Left colon (tissue), 2 donors: ENCODE measurements at places on chromosomes 7 and 10. TPM values are rescaled to one million over a fixed set of nuclear protein-coding genes. Genes with fewer than 3 reads are reported as not detected.

GRCh38 chr10:96501985-96502384, 11.7 kb downstream of the TLL2 start:
- DNase-seq = no peak

DNA sequence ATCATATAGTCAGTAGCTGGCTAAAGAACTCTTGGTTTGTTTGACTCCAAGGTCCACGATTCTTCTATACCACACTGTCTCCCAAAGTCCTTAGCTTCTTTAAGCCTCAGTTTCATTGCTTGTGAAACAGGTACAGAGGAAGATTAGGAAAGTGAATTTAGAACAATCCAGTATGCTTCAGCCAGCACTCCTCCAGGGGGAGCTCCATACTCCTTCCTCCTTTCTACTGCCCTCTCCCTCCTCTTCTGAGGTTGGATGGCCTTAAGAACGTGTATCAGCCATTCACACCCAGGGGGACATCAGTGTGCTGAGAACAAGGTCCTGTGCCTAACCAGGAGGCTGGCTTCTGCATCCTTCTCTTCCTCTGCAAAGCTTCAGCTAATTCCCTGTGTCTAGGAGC, 54.8 kb upstream of the CALD1 start:
- no peak for DNase-seq

DNA sequence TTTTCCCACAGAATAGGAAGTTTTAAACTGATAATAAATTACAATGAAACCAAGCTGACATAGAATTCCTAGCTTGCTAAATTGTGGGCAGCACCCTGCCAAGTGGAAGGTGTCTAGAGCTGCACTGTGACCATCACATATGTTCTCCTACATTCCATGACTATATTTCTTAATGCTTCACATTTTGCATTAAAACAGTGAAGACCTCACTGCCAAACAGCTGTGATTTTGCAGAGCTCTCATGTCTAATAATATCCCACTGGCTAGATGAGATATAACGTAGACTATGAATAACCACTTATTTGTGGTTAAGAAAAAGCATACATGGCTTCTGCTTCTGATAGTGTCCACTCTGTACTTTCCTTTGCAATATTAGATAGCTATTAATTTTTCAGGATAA, 228.3 kb upstream of the TEX47 start:
- no peak for DNase-seq

DNA sequence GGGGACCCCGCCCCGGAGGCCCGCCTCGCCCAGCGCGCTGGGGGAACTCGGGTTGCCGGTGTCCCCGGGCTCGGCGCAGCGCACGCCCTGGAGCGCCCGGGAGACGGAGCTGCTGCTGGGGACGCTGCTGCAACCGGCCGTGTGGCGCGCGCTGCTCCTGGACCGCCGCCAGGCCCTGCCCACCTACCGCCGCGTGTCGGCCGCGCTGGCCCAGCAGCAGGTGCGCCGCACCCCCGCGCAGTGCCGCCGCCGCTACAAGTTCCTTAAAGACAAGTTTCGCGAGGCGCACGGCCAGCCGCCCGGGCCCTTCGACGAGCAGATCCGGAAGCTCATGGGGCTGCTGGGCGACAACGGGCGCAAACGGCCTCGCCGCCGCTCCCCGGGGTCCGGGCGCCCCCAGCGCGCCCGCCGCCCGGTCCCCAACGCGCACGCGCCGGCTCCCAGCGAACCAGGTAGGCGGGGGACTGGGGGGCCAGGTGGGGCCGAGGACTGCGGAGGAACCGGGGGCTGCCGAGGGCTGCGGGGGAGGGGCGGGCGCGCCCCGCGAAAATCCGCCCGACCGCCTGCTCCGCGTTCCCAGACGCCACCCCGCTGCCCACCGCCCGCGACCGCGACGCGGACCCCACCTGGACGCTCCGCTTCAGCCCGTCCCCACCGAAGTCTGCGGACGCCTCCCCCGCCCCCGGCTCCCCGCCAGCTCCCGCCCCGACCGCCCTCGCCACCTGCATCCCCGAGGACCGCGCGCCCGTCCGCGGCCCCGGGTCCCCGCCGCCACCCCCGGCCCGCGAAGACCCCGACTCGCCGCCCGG, 574 bp downstream of the UTF1 start:
- DNase-seq = no peak

DNA sequence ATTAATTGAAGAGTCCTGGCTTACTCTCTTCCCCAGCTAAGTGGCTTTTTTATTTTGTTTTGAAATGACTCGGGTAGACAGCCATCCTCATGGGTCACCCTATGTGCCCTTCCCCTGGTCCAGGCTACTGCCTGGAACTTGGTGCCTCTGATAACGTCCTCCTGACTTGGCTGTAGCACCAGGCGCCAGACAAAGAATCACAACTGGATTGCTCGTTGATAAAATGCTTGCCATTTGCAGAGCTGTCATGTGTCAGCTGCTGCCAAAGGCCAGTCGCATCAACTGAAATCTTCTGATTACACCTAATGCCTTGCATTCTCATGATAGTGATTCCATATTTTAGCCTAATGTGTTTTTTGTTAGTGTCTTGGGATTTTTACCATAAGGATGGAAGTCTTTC, 27.4 kb upstream of the ABLIM1 start:
- no peak for DNase-seq

- DNase-seq = peak; percentile 62
Measured at GRCh38 chr7:143882020-143882603, 19.9 kb downstream of the TCAF1 start.

DNA sequence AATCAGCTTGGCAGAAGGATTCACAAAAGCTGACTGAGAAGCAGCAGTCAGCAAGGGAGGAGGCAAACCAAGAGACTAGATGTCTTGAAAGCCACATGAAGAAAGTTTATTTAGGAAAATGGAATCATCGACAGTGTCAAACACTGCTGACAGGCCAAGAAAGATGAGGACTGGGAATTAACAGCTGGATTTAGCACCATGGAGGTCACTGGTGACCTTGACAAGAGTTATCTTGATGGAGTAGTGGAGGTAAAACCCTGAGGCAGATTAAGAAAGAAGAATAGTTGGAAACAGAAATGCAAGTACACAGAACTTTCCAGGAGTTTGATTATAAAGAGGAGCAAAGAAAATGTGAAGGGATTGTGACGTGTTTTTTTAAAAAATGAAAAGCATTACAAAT, 51.5 kb downstream of the LMBR1 start:
- no peak for DNase-seq

- peak; percentile 83 for DNase-seq
Measured at GRCh38 chr10:127872871-127873600, 19.7 kb downstream of the CLRN3 start.

GRCh38 chr10:56881218-56881617, 520.2 kb upstream of the ZWINT start:
- no peak for DNase-seq

DNA sequence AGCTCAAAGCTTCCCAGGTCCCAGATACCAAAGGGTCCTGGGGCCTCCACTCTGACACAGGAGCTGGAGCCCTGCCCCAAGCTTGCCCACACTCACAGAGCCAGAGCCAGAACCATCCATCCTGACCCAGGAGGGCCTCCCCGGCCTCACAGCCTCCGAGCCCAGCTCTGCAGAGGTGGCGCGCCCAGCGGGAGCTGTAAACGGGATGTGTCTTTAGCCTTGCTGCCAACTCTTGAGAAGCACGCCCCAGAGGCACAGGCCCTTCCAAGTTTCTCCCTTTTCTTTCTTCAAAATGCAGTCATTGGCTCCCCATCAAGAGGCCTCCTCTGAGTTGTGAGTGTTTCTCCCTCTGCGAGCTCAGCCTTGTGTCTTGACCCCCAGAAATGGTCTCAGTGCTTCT, 75.0 kb downstream of the PDGFA start:
- DNase-seq = no peak

DNA sequence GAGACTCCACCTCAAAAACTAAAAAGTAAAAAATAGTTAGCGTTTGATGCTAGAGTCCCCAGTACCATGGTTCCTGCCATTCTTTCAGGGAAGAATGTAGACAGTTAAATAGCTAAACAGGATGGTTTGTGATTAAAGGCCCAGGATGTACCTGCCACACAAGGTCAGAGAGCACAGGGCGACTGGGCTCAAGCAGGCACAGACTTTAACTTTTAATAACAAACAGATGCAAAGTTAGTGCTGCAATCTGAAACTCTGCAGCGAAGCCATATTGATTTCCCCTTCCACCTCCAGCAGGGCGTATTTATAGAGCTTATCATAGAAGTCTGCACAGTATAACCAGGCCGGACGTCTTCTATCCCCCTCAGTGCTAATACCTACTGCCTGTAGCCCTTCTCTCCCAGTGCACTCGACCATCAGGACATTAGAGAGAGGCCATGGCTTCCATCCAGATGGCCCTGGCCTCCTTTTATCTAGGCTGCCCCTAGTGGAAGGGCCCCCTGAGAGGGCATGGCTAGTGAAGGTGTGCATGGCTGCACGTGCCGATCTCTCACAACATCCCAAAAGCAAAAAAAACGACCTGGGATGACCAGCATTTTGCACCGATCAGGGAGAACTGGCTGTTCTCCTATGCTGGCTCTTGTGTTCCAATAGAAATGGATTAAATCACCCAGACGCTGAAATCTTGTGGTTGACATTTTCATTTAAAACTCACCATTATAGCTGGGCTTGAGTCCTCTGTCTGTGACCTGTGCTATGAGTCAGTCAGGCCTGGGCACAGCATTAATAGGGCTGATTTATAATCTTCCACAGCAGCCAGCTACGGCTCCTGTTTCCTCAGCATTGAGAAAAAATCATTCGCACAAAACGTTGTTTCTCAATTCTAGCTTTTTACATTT, 7.6 kb upstream of the BAG3 start:
- no peak for DNase-seq

GRCh38 chr7:40077849-40078248, 56.6 kb downstream of the MPLKIP start:
- no peak for DNase-seq

DNA sequence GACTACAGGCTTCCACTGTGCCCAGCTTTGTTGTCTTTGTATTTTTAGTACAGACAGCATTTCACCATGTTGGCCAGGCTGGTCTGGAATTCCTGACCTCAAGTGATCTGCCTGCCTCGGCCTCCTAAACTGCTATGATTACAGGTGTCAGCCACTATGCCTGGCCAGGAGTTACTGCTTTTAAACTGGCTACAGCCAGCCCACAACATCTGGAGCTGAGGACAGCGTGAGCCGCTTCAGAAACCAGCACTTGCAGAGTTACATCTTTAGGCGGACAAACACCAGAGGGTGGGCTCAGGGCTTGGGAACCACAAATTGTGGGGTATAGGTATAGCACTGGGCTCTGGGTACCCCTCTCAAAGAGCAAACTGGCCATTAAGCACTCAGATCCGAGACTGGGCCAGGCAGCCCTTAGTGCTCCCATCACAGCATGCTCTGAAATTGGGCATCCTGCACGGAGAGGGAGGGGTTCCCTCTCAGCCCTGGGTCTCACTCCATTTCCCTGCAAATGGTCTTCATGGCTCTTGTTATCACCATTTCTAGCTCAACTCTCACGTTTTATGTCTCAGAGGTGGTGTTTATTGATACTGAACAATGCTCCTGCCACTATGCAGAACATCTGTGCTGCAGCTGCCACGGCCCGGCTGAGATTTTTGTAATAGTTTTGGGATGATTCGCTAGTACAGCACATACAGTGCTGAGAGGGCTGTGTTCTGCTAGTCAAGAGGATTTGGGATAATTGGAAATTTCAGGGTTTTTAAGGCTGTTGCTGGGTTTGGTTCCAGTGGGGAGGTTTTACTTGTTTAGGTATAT, 146.4 kb upstream of the LYZL2 start:
- no peak for DNase-seq

DNA sequence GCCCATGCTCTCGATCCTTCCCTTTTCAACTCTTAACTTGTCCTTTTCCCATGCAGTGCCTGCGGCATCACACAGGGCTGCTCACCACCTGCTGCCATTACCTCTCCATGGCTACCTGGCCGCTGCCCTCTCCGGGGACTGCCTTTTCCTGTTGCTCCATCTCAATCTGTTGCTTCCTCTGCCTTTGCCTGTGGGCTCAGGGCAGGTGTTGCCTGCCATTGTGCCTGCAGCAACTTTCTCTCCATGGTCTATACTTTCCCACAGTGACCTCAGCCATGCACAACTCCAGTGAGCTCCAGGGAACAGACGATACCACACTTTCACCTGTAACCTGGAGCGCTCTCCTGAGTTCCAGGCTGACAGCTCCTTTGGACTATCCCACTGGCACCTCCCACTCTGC, 3.2 kb downstream of the DNAJB12 start:
- DNase-seq = no peak

DNA sequence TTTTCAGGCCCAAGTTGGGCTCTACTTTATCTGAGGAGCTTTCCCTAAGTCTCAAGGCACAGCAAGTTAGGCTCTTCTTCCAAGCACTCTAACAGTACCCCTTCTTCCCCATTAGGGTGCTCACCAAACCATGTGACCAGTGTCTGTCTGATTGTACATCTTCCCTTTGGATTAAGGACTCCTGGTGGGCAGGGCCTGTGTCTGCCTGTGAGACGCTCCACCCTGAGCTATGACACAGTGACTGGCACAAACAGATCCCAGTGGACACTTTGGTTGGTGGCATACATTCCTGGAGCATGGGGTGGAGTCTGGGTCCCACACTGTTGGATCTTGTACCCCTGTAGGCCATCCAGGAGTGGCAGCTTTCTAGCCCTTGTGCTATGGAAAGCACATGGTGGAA, 23.8 kb downstream of the PLPP4 start:
- DNase-seq = no peak

DNA sequence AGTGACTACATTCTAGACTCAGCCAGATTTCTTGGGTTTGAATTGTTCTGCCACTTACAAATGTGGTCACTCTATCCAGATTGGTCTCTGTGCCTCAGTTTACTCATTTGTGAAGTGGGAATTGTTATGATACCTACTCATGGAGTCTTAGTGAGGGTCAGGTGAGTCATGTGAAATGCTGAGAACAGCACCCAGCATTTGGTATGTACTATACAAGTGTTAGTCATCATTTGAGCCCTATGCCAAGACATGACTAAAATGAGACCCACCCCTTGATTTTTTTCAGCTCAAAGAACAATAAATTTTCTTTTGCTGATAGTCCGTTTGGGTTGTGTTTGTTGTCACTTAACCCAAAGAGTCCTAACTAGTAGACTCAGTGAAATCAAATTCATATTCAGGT, 92.8 kb downstream of the CHN2 start:
- no peak for DNase-seq

GRCh38 chr10:30037620-30038336, 21.6 kb downstream of the JCAD start:
- DNase-seq = no peak

Gene ACBD7
- 0.61 TPM for total RNA-seq

Gene CALML3
- total RNA-seq = 0.09 TPM

Gene ZNF365
- not detected for total RNA-seq

Gene PROSER2
- total RNA-seq = 11.3 TPM

Gene ASAH2
- 2.2 TPM for total RNA-seq

Gene GCK
- 0.15 TPM for total RNA-seq

Gene TMEM184A
- total RNA-seq = 57.6 TPM
